Aorta (tissue), 5 donors: ENCODE measurements at places on chromosomes 11 and 22. TPM values are rescaled to one million over a fixed set of nuclear protein-coding genes. Genes with fewer than 3 reads are reported as not detected.

ACRV1 gene
- not detected for total RNA-seq

RCOR2 gene
- 0.78 TPM for total RNA-seq

MUC2 gene
- total RNA-seq: 0.10 TPM

CCDC86 gene
- total RNA-seq: 15.2 TPM

C11orf52 gene
- 5.2 TPM for total RNA-seq

MIEF1 gene
- total RNA-seq: 20.1 TPM

ACTN3 gene
- total RNA-seq: not detected

TRIM29 gene
- total RNA-seq: 1.3 TPM

FADS1 gene
- 61.1 TPM for total RNA-seq

OSM gene
- total RNA-seq: 1.4 TPM

SCUBE2 gene
- 6.0 TPM for total RNA-seq

MMP12 gene
- 1.4 TPM for total RNA-seq

TMPRSS13 gene
- 0.54 TPM for total RNA-seq

LIF gene
- total RNA-seq: 6.6 TPM

VPREB3 gene
- total RNA-seq: not detected

SCGB1C1 gene
- total RNA-seq: not detected

SCGB1A1 gene
- not detected for total RNA-seq

CST6 gene
- total RNA-seq: 14.0 TPM

IFTAP gene
- total RNA-seq: 17.2 TPM

OR52A1 gene
- total RNA-seq: not detected

NCAPH2 gene
- total RNA-seq: 31.6 TPM

FOLR1 gene
- not detected for total RNA-seq

TSPAN32 gene
- total RNA-seq: 0.84 TPM

DCDC1 gene
- total RNA-seq: 0.52 TPM

MYOD1 gene
- not detected for total RNA-seq

LMO2 gene
- 25.5 TPM for total RNA-seq

MAPK8IP1 gene
- total RNA-seq: 6.5 TPM

RAB36 gene
- 1.8 TPM for total RNA-seq

GTSE1 gene
- total RNA-seq: 1.5 TPM

ALG9 gene
- total RNA-seq: 27.8 TPM

TMEM86A gene
- total RNA-seq: 8.4 TPM

OR52M1 gene
- total RNA-seq: not detected

YPEL1 gene
- 9.1 TPM for total RNA-seq

ZC3H7B gene
- total RNA-seq: 50.0 TPM

SOX6 gene
- 5.4 TPM for total RNA-seq

MPPED2 gene
- total RNA-seq: 20.4 TPM

OR52N4 gene
- total RNA-seq: 0.78 TPM

KDELR3 gene
- total RNA-seq: 12.9 TPM

MN1 gene
- total RNA-seq: 37.7 TPM

APOL1 gene
- total RNA-seq: 74.0 TPM

MTFP1 gene
- 4.4 TPM for total RNA-seq

DDI1 gene
- total RNA-seq: not detected

HPS5 gene
- total RNA-seq: 22.6 TPM

APOC3 gene
- not detected for total RNA-seq

POU2AF2 gene
- not detected for total RNA-seq

SLC7A4 gene
- total RNA-seq: 0.15 TPM

KDM4D gene
- 0.75 TPM for total RNA-seq

BIK gene
- total RNA-seq: not detected

SDF2L1 gene
- 38.7 TPM for total RNA-seq

TXN2 gene
- total RNA-seq: 29.6 TPM

SMIM35 gene
- not detected for total RNA-seq

VSIG10L2 gene
- not detected for total RNA-seq

FOLR2 gene
- total RNA-seq: 85.2 TPM

LDHAL6A gene
- total RNA-seq: not detected

SORL1 gene
- 34.0 TPM for total RNA-seq

BCO2 gene
- total RNA-seq: 6.1 TPM
